ENCODE measurements at places on chromosomes 7 and 10. TPM values are rescaled to one million over a fixed set of nuclear protein-coding genes. Genes with fewer than 3 reads are reported as not detected.

LOXL4 gene
- not detected for total RNA-seq

ZCCHC24 gene
- 0.53 TPM for total RNA-seq

TRA2A gene
- 86.8 TPM for total RNA-seq

RBP3 gene
- total RNA-seq: not detected

PTPRZ1 gene
- total RNA-seq: not detected

SPDYE16 gene
- total RNA-seq: not detected

- DNase-seq: no peak
- H3K27ac ChIP-seq: no peak overlapping the region
- no peaks in the 10 kb centered on the region for H3K36me3 ChIP-seq
- peaks cover 2% of the 10 kb centered on the region for H3K27me3 ChIP-seq
- H3K4me1 ChIP-seq: no peaks in the 10 kb centered on the region
Measured at GRCh38 chr7:95219721-95220120, 104.6 kb downstream of the PON1 start.

DNA sequence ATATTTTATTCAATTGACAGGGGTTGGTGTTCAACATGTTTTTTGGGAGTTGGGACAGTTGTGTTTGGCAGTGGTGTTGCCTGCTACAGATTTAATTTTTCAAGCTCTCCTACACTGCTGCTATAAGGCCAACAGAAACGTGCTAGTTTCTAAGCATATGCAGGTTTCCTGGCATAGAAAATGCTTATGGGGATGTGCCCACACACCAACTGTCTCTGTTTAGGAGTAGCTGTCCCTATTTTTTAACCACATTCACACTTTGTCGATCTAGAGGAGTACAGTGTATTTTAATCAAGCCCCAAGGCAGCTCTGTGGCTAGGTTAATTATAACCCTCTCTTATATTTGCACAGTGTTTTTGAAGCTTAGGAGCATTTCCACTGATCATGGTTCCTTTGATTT, 28.6 kb downstream of the TMEM178B start:
- H3K4me3 ChIP-seq: no peak overlapping the region
- H3K27ac ChIP-seq: no peak overlapping the region
- no peaks in the 10 kb centered on the region for H3K4me1 ChIP-seq
- no peak for DNase-seq
- H3K36me3 ChIP-seq: no peaks in the 10 kb centered on the region
- H3K27me3 ChIP-seq: peaks cover 10% of the 10 kb centered on the region

- peaks cover 5% of the 10 kb centered on the region for H3K4me1 ChIP-seq
- no peak overlapping the region for H3K27ac ChIP-seq
- no peak overlapping the region for H3K4me3 ChIP-seq
- H3K27me3 ChIP-seq: no peaks in the 10 kb centered on the region
Measured at GRCh38 chr10:99674762-99675161, 15.5 kb downstream of the ENTPD7 start.

DNA sequence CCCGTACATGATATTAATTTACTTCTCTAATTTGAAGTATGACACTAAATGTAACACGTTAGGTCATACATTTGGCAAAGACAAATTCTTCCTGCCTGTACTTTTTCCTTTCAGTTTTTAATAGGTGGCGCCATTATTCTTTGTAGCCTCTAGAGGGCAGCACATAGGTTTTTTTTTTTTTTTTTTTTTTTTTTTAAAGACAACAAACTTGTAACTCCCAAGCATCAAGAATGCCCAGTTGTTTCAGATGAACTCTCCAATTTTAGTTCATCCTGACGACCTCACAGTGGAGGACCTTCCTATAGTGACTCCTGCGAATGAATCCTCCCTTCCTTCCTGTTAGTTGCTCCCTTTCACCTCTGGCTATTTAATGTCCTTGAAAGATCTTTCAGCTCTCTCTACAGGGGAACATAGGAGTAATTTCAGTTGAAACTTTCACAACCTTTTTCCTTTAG, 139.3 kb upstream of the HDAC9 start:
- no peaks in the 10 kb centered on the region for H3K27me3 ChIP-seq
- no peaks in the 10 kb centered on the region for H3K4me1 ChIP-seq
- no peak overlapping the region for H3K27ac ChIP-seq
- H3K4me3 ChIP-seq: no peak overlapping the region
- no peak for DNase-seq

- no peak for DNase-seq
- no peak overlapping the region for H3K4me3 ChIP-seq
- no peak overlapping the region for H3K27ac ChIP-seq
- no peaks in the 10 kb centered on the region for H3K36me3 ChIP-seq
Measured at GRCh38 chr10:13916384-13916947, 329.7 kb downstream of the PRPF18 start.

DNA sequence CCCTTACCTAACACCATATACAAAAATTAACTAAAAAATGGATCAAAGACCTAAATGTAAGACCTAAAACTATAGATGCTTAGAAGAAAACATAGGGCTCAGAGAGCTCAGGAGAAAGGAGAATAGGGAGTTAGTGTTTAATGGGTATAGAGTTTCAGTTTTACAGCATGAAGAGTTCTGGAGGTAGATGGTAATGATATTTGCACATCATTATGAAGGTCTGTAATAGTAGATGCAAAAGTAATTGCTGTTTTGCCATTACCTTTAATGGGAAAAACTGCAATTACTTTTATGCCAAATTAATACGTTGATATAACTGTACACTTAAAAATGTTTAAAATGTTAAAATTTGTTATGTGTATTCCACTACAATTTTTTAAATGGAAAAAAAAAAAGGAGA, 39.2 kb upstream of the NANOS1 start:
- DNase-seq: no peak
- H3K4me1 ChIP-seq: peaks cover 9% of the 10 kb centered on the region
- H3K27me3 ChIP-seq: peaks cover 6% of the 10 kb centered on the region

DNA sequence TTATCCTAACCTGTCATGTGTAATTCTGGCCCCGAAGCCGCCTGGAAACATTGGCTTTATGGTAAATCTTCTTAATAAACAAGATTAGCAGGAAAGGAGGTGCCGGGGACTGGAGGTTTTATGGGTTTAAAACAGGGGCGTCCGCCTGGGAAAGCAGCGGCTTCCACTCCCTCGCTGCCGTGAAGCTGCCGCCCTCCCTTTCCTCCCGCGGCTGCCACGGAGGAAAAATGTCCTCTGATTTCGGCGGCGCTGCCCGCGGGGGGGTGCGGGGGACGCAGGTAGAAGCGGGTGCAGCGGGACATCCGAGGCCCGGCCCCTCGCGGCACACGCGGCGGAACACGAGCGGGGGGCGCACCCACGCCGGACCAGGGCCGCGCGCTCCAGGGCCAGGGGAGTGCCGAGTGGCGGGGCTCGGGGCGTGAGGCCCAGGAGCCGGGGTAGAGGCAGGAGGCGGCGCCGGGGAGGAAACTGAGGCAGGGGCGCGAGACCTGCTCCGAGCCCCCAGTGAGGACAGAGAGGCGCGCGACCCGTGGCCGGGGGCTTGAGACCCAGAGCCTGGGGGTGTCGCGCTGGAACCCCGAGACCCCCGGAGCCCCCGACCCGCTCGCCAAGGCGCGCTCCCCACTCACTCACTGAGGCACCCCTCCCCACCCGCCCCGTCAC, 993 bp downstream of the PTPRN2 start:
- H3K27ac ChIP-seq: no peak overlapping the region
- no peaks in the 10 kb centered on the region for H3K36me3 ChIP-seq
- peaks cover 4% of the 10 kb centered on the region for H3K4me1 ChIP-seq

DNA sequence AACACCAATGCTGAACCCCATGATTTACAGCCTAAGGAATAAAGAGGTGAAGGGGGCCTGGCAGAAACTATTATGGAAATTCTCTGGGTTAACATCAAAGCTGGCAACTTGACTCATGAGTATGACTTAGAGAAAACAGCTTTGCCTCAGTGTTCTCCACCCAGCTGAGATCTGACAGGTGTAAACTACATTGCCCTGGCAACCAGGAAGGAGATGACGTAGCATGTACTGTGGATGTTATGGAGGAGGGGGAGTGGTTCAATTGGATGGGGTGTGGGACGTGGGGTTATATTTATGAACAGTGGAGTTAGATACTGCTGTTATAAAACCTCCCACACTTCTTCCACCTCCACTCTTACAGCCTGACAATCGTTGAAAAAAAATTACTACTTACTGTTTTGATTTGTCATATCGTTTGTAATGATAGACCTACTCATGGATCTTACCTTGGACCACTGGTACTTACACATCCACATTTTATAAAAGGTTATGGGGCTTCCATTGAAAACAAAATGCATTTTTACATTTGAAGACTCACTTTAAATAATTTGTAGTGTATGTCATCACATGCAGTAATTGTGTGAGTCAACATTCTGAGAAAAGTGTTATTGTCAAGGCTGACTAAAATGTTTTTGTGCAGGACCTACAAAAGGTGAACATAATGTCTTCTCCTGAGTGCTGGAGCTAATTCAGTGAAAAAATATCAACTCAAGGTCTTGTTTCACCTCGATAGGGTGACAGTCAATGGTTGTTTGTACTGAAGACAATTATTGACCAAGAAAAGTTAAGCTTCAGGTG, 6.4 kb downstream of the OR2F1 start:
- H3K4me3 ChIP-seq: no peak overlapping the region
- no peak overlapping the region for H3K27ac ChIP-seq

- H3K36me3 ChIP-seq: peaks cover 21% of the 10 kb centered on the region
- no peaks in the 10 kb centered on the region for H3K27me3 ChIP-seq
- no peak for DNase-seq
Measured at GRCh38 chr7:134290286-134290685, 26.4 kb downstream of the SLC35B4 start.

GRCh38 chr7:3639253-3639652, 338.2 kb downstream of the SDK1 start:
- no peak overlapping the region for H3K4me3 ChIP-seq
- H3K4me1 ChIP-seq: no peaks in the 10 kb centered on the region
- no peak for DNase-seq
- H3K27me3 ChIP-seq: no peaks in the 10 kb centered on the region

DNA sequence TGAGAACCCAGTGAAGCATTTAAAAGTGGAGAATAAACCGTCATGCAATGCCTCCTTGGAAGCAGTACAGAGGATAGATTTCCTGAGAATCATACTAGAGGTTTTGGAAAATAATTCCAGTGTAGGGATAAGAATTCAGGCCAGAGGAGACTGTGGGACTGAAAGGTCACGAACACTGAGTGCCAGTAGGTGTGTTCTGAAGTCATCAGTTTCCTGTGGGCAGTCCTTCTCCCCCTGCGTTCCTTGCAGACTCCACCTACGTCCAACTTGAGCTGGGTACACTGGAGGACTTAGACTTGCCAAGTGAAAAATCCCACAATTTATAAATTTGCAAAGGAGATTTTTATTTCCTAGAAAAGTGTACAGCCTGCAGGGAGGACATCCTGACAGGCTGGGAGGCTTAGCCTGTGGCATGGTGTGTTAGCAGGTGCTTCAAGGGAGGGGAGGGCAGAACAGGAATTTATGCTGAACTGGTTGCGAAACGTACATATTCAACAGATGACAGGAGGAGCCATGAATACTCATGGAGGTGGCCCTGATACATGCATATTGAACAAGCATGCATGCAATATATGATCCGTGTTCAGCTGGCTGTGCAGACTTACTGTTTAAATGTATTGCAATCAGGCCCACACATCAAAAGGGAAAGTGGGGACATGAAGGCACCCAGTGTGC, 72.9 kb upstream of the POM121L12 start:
- no peak for DNase-seq
- H3K27me3 ChIP-seq: no peaks in the 10 kb centered on the region
- H3K4me1 ChIP-seq: no peaks in the 10 kb centered on the region
- no peaks in the 10 kb centered on the region for H3K36me3 ChIP-seq
- no peak overlapping the region for H3K4me3 ChIP-seq
- H3K27ac ChIP-seq: no peak overlapping the region

GRCh38 chr10:130804281-130804680, 507.2 kb downstream of the TCERG1L start:
- H3K4me3 ChIP-seq: no peak overlapping the region
- H3K36me3 ChIP-seq: no peaks in the 10 kb centered on the region
- H3K27me3 ChIP-seq: no peaks in the 10 kb centered on the region
- DNase-seq: no peak

- H3K4me3 ChIP-seq: peak overlapping the region; percentile 48
- DNase-seq: peak; percentile 33
- H3K4me1 ChIP-seq: peaks cover 63% of the 10 kb centered on the region
- H3K36me3 ChIP-seq: peaks cover 17% of the 10 kb centered on the region
- H3K27me3 ChIP-seq: no peaks in the 10 kb centered on the region
Measured at GRCh38 chr7:107173691-107174406, 5.0 kb downstream of the HBP1 start.

- no peaks in the 10 kb centered on the region for H3K36me3 ChIP-seq
- DNase-seq: no peak
- no peak overlapping the region for H3K27ac ChIP-seq
- H3K4me1 ChIP-seq: no peaks in the 10 kb centered on the region
- no peak overlapping the region for H3K4me3 ChIP-seq
- no peaks in the 10 kb centered on the region for H3K27me3 ChIP-seq
Measured at GRCh38 chr10:66882271-66882670, 43.6 kb upstream of the LRRTM3 start.

- H3K4me3 ChIP-seq: peak overlapping the region; percentile 73
- H3K27ac ChIP-seq: peak overlapping the region; percentile 100
- H3K4me1 ChIP-seq: peaks cover 66% of the 10 kb centered on the region
- no peak for DNase-seq
- peaks cover 18% of the 10 kb centered on the region for H3K36me3 ChIP-seq
Measured at GRCh38 chr7:44639671-44640321, 33.4 kb downstream of the OGDH start.

DNA sequence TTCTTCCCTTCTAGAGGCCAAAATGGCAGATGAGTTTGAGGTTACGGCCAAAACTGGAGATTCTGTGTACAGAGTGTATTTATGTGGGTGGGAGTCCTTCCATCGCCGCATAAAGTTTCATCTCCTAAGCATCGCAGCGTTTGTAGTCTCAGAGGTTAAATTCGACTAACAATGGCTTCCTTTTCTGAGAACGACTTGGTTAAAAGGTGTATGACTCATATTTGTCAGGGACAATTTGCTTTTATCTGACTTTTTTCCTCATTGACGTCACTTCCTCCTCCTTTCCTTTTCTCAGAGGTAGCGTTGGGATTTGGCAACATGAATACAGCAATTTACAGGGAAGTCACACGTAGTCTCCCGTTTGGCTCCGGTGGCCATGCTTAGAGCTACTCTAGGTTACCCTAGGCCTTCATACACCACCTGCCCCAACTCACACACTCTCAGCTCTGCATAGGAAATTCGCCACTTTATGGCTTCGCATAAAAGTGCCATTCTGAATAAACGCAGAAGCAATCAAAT, 37.6 kb upstream of the TCF7L2 start:
- DNase-seq: no peak
- no peak overlapping the region for H3K27ac ChIP-seq
- no peaks in the 10 kb centered on the region for H3K36me3 ChIP-seq

GRCh38 chr7:23232966-23233365, 13.6 kb upstream of the GPNMB start:
- H3K27me3 ChIP-seq: no peaks in the 10 kb centered on the region
- no peaks in the 10 kb centered on the region for H3K4me1 ChIP-seq

GRCh38 chr7:117993377-117994003, 120.2 kb upstream of the CTTNBP2 start:
- H3K27ac ChIP-seq: no peak overlapping the region
- H3K36me3 ChIP-seq: no peaks in the 10 kb centered on the region
- no peak overlapping the region for H3K4me3 ChIP-seq
- H3K4me1 ChIP-seq: no peaks in the 10 kb centered on the region

GRCh38 chr10:115774721-115775120, 498.3 kb downstream of the GFRA1 start:
- DNase-seq: no peak
- no peaks in the 10 kb centered on the region for H3K27me3 ChIP-seq
- H3K36me3 ChIP-seq: no peaks in the 10 kb centered on the region
- no peaks in the 10 kb centered on the region for H3K4me1 ChIP-seq
- H3K4me3 ChIP-seq: no peak overlapping the region

GRCh38 chr7:149334930-149335329, 72.9 kb downstream of the ZNF783 start:
- no peak for DNase-seq
- H3K27me3 ChIP-seq: peaks cover 11% of the 10 kb centered on the region
- H3K36me3 ChIP-seq: no peaks in the 10 kb centered on the region
- H3K4me1 ChIP-seq: no peaks in the 10 kb centered on the region

- H3K4me3 ChIP-seq: peak overlapping the region; percentile 60
- DNase-seq: peak; percentile 69
- peaks cover 67% of the 10 kb centered on the region for H3K27me3 ChIP-seq
Measured at GRCh38 chr10:33334805-33335550, 511 bp upstream of the NRP1 start.
